Sciatic nerve (tissue), 2 donors: ENCODE measurements at places on chromosomes 16 and 17.
A peak's percentile ranks its signal among the peaks of the same experiment; 100 is the strongest.

DNA sequence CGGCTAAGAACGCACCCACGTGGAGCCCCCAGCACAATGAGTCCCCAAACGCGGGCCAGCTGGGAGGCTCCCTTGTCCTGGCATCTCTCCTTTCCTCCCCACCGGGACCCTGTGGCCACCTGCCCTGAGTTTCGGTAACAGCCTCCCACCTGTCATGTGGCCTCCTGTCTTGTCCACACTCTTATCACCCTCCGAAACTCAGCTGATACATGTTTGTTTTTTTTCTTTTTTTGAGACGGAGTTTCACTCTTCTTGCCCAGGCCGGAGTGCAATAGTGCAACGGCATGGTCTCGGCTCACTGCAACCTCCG lies 105.7 kb upstream of the CREBBP start:
- no peak for DNase-seq

- no peak for DNase-seq
Observed at GRCh38 chr16:65044026-65044425, 77.8 kb downstream of the CDH11 start.

- no peak for DNase-seq
Observed at GRCh38 chr17:66541461-66542128, 239.2 kb downstream of the PRKCA start.

DNA sequence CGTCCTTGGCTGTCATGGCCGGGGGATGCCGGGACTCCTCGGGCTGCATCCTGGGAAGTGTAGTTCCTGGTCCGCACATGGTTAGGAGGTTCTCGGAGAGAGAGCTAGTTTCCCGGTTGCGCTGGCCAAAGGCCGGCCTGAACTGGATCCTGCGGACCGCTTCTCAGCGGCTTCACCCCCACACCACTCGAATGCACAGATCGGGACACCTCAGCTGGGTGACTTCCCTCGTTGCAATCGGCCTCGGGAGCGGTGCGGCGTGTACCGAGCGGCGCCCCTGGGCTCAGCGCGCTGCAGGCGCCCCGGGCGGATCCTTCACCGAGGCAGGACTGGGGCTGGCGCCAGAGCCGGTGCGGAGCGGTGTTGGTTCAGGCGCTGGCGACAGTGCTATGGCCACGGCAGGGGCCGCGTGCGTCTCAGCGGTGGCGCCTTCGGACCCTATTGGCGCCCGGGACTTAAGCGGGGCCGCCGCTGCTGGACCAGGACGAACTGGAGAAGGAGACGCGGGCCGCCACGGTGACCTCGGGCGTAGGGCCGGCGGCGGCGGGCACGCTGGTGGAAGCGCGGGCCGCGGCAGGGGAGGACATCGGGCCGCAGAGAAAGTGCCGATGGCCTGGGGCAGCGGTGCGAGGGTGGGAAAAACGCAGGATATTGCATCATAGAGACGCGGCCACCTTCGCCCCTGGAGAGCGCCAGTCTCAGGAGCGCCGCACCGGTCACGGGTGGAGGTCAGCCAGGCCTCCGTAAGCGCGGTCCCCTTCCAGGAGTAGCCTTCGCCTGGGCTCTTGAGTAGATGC lies 11.4 kb downstream of the ZNF629 start:
- DNase-seq, result peak; percentile 89

DNA sequence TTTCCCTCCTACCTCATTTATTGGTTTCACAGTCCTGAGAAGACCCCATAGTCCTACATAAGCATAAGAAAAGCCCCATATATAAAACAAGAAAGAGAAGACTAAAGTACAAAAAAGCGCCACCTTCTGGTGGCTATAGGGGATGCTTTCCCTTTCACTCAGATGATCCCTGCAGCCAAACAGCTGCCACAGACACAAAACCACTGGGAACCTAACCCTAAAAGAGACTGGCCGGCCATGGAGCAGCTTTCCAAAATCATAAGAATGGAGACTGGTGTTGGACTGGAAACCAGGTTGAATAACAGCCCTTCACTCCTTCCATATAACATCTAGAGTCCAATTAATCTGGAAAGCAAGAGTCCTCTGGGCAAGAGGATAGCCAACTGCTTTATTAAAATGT lies 11.4 kb downstream of the DYNC1LI2 start:
- no peak for DNase-seq

GRCh38 chr17:43784068-43784467 lies 3.8 kb downstream of the CFAP97D1 start:
- no peak for DNase-seq

- peak; percentile 71 for DNase-seq
Observed at GRCh38 chr16:22948603-22949368, 134.8 kb downstream of the HS3ST2 start.

DNA sequence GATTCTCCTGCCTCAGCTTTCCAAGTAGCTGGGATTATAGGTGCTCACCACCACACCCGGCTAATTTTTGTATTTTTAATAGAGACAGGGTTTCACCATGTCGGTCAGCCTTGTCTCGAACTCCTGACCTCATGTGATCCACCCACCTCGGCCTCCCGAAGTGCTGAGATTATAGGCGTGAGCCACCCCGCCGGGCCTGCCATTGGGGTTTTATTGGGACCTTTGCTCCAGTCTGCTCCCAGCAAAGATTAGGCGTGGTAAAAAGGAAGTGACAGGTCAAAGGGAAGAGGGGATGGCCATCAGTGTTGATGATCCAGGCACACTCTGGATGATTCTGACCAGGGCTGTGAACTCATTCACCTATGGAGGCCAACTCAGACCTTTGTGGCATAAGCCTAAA lies 20.5 kb downstream of the MYLK3 start:
- DNase-seq, result no peak
